RWPE2 (cell line): ENCODE measurements at places on chromosomes 11 and 22.

DNA sequence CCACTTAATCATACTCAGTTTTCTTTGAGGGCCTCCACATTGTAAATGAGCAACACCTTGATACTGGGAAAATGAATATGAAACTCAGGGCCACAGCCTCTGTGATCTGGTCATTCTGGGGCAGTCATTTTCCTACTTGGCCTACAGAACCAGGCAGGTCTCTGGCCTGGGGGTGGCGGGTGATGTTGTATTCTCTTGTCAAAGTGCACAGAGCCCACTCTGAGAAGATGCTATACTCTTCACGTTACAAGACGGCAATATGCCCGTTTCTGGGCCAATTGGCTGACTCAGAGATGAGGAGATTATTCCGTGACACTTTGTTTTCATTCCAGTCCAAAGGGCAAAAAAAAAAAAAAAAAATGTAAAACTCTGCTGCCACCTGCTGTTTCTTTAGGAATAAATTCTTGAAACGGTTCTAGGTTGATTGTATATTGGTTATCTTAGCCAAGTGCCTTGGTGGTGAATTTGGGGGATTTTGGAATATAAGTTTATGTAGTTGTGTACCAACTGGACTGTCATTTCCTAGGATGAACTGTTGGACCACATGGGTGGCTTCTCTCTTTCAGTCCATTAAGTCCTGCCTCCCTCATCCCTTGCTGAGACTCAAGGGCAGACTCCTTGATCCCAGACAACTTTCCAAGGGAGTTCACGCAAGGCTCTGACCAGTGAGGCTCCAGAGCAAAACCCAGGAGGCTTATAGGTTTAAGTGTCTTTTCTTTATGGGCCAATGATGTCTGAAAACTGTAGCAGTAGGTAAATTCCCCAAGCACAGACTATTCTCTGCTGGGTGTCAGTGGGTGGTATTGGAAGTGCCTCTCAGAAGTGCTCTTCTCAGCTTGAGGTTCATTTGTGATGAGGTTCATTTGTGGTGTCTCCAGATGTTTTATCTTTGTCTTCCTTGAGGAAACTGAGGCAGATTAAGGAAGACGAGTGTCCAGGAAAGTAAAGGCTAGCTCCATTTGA lies 18.2 kb downstream of the ADM start:
- peaks cover 6% of the 10 kb centered on the region for H3K4me1 ChIP-seq
- H3K4me3 ChIP-seq = no peak overlapping the region
- H3K27ac ChIP-seq = no peak overlapping the region
- H3K27me3 ChIP-seq = no peaks in the 10 kb centered on the region

- no peak overlapping the region for H3K27ac ChIP-seq
- no peaks in the 10 kb centered on the region for H3K4me1 ChIP-seq
- no peaks in the 10 kb centered on the region for H3K27me3 ChIP-seq
- H3K36me3 ChIP-seq = no peaks in the 10 kb centered on the region
- H3K4me3 ChIP-seq = no peak overlapping the region
- no peak for DNase-seq
Measured at GRCh38 chr11:48172818-48173609, 43.6 kb upstream of the OR4B1 start.

DNA sequence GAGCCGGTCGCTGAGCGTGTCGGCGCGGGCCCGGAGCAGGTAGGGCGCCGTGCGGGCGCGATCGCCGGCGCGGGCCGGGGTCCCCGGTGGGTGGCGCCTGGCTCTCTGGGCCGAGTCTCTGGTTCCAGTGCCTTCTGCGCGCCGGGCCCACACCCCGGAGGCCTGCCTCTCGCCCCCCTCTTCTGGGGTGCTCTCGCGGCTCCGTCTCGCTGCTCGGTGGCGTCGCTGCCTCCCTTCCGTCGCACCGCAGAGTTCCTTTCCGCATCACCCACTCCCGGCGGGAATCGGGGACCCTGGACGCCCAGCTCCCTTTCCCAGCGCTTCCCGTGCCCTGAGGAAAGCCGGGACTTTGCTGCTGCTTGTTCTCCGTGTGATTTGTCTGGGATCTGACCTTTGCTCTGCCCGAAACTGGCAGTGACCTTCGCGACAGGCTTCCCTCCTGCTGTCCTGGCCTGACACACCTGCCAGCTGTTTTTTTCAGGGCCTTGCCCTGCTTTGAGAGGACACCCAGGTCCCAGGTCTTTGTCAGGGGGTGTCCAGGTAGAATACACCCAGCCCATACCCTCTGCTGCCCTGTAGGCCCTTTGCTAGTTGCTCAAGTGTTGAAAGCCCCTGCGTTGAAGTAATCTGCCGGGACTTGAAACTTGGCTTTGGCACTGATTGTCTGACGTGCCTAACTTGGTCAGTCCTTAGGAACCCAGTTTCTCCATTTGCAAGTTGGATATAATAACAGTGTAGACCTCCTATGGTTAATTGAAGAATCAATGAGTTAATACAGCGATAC lies 711 bp downstream of the FDX1 start:
- peak overlapping the region; percentile 58 for H3K27ac ChIP-seq
- H3K27me3 ChIP-seq = no peaks in the 10 kb centered on the region
- H3K4me3 ChIP-seq = peak overlapping the region; percentile 93
- no peak for DNase-seq

- H3K36me3 ChIP-seq = peaks cover 33% of the 10 kb centered on the region
- H3K27ac ChIP-seq = peak overlapping the region; percentile 85
- no peak overlapping the region for H3K4me3 ChIP-seq
- no peak for DNase-seq
- peaks cover 50% of the 10 kb centered on the region for H3K4me1 ChIP-seq
- no peaks in the 10 kb centered on the region for H3K27me3 ChIP-seq
Measured at GRCh38 chr22:30301995-30302809, 12.9 kb upstream of the CASTOR1 start.

- H3K27ac ChIP-seq = no peak overlapping the region
- H3K36me3 ChIP-seq = no peaks in the 10 kb centered on the region
- DNase-seq = no peak
- no peaks in the 10 kb centered on the region for H3K4me1 ChIP-seq
Measured at GRCh38 chr11:67600324-67601029, 6.3 kb upstream of the NDUFV1 start.

DNA sequence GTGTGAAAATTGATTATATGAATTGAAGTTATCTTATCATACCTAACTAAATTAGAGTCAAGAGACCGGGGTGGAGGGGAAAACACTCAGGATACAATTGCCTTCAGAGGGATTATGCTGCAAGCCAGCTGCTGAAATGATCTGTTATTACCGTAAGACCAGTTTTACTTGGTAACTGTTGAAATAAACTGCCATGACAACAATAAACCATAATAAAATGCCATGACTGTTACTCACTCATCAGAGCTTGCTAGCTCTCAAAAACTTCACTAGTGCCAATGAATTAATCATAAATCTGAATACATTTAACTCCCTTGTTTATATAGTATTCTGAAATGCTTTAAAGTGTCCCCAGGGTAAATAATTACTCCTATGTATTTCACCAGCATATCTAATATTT lies 68.2 kb downstream of the CASP12 start:
- DNase-seq = no peak
- no peak overlapping the region for H3K27ac ChIP-seq
- H3K27me3 ChIP-seq = no peaks in the 10 kb centered on the region
- H3K36me3 ChIP-seq = no peaks in the 10 kb centered on the region
- no peaks in the 10 kb centered on the region for H3K4me1 ChIP-seq

DNA sequence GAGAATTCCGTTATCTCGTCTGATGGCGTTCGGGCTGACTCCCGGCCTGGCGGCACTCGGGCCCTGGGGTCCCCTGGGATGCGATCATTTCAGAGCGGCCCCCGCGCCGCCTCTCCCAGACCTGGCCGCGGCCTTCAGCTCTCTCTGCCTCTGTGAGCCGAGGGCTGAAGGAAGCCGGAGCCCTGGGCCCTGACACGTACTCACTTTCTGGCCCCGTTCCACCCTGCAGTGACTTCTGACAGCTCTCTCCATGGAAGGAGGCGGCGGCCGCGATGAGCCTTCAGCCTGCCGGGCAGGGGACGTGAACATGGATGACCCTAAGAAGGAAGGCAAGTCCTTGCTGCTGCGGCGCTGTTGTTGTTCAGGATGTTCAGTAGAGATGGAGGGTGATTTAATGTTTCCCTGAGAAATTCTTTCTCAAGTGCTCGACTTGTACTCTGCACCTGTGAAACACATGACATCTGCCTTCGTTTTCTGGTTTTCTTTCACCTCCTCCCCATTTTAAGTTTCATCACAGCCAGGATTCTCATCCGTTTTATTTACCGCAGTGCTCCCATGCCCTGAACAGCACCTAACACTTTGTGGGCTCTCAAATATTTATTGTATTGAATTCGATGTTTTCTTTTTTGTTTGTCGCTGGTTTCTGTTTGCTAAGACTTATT lies 612 bp downstream of the GTSE1 start:
- no peaks in the 10 kb centered on the region for H3K27me3 ChIP-seq
- H3K4me3 ChIP-seq = peak overlapping the region; percentile 67
- DNase-seq = no peak
- peaks cover 8% of the 10 kb centered on the region for H3K4me1 ChIP-seq
- peaks cover 47% of the 10 kb centered on the region for H3K36me3 ChIP-seq

- H3K4me1 ChIP-seq = no peaks in the 10 kb centered on the region
- DNase-seq = no peak
- no peaks in the 10 kb centered on the region for H3K36me3 ChIP-seq
Measured at GRCh38 chr11:79896258-79896657, 455.4 kb upstream of the TENM4 start.

DNA sequence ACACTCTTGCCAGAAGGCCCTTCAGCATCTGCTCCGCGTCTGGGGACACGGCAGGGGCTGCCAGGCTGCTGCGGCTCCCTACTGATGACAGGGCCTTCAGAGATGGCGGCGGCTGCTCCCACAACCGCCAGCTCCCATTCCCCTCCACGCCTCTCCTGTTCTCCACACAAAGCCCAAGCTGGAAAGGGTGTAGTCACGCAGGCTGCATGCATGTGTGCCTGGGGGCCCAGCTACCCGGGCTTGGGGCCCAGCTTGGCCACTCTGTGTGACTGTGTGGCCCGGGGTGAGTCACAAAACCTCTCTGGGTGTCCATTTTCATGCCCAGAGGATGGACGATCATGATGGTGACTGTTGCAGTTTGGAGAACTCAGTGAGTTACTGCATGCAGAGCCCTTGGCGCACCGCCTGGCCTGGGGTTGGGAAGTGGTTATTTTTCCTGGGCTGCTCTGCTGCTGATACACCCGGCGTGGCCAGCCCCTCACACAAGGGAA lies 31.7 kb upstream of the PARVB start:
- DNase-seq = no peak
- no peaks in the 10 kb centered on the region for H3K4me1 ChIP-seq
- H3K27me3 ChIP-seq = no peaks in the 10 kb centered on the region

DNA sequence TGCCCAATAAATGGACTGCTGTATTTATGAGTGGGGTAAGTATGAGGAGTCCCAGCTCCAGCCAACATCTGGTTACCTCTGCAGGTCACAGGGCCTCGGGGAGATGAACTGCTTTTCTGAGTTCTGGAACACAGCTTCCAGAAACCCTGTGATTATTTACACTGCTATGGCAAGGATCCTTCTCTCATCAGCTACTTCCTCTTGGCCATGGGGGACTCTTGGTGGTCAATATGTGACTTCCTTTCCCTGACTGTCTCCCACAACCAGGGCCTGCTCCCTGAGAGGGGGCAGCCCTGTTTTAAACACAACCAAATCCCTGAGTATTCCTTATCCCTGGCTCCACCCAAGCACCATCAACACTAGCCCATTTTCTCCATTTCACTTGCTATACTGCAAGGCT lies 10.0 kb downstream of the RHOG start:
- H3K36me3 ChIP-seq = peaks cover 49% of the 10 kb centered on the region
- DNase-seq = no peak
- H3K4me1 ChIP-seq = no peaks in the 10 kb centered on the region
- no peaks in the 10 kb centered on the region for H3K27me3 ChIP-seq

GRCh38 chr11:396948-397548 lies 3.0 kb downstream of the PKP3 start:
- H3K27me3 ChIP-seq = no peaks in the 10 kb centered on the region
- peak overlapping the region; percentile 91 for H3K27ac ChIP-seq
- H3K4me3 ChIP-seq = no peak overlapping the region
- peaks cover 29% of the 10 kb centered on the region for H3K36me3 ChIP-seq
- DNase-seq = no peak

- no peak for DNase-seq
- H3K4me1 ChIP-seq = no peaks in the 10 kb centered on the region
- H3K27ac ChIP-seq = no peak overlapping the region
- no peaks in the 10 kb centered on the region for H3K27me3 ChIP-seq
Measured at GRCh38 chr11:9267680-9268079, 2.5 kb upstream of the DENND5A start.

GRCh38 chr22:47872761-47873535 lies 1110.5 kb downstream of the TBC1D22A start:
- no peaks in the 10 kb centered on the region for H3K36me3 ChIP-seq
- DNase-seq = no peak
- no peak overlapping the region for H3K4me3 ChIP-seq
- H3K27me3 ChIP-seq = no peaks in the 10 kb centered on the region
- H3K4me1 ChIP-seq = no peaks in the 10 kb centered on the region
- H3K27ac ChIP-seq = no peak overlapping the region

DNA sequence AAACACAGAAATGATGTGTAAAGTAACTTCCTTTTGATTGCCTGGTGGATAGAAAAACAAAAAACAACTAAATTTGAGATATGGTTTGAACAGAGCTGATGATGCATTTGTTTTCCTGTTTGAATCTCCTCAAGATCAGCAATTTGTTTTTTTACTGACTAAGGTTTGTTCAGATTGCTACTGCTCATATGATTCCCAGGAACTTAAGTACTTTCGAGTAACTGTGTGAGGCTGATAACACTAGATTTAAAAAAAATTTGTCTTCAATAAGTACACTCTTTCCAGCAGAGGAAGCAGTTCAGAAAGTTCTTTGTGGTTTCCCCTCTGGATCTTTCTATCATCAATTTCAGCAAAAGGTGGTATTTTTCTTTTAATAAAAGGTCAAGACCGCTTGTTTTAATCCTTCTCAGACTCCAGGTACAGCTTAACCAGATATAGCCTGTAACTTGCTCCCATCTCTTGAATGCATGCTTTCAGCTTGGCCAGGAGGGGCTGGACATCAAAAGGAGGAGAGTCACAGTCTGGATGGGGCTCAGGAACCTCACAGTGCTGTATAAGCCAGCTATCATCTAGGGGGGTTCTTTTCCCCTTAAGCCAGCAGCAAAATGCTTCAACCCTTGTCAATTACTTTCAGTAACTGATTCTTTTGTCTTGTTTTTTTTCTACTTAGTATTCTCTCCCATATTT lies 12.3 kb upstream of the MS4A6E start:
- H3K27ac ChIP-seq = no peak overlapping the region
- H3K4me1 ChIP-seq = no peaks in the 10 kb centered on the region
- DNase-seq = no peak
- H3K4me3 ChIP-seq = no peak overlapping the region

GRCh38 chr22:29499852-29500251 lies 19.8 kb downstream of the NEFH start:
- H3K4me3 ChIP-seq = no peak overlapping the region
- no peaks in the 10 kb centered on the region for H3K36me3 ChIP-seq
- H3K27ac ChIP-seq = no peak overlapping the region
- DNase-seq = no peak
